Vagina (tissue), 2 donors: ENCODE measurements at places on chromosomes 16 and 17.

GRCh38 chr16:81765111-81765919 is 13.8 kb upstream of the PLCG2 start:
- DNase-seq, result no peak

- DNase-seq, result no peak
These were observed 373.0 kb upstream of the DYNLRB2 start for GRCh38 chr16:80167657-80168390.

DNA sequence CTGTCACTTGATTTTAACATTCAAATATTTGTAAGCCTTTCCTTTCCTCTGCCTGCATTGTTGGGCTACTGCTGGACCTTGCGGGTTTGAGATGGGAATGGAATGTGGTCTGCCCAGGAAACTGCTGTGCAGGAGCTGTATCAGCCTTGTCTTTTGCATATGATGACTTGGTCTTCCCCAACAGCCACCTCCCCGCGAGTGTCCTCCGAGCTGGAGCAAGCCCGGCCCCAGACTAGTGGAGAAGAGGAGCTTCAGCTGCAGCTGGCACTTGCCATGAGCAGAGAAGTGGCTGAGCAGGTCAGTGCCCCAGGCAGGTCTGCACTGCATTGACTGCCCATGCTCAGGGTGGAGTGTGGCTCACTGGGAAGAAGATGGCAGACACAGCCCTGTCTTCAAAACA is 52.8 kb downstream of the B9D1 start:
- no peak for DNase-seq

DNA sequence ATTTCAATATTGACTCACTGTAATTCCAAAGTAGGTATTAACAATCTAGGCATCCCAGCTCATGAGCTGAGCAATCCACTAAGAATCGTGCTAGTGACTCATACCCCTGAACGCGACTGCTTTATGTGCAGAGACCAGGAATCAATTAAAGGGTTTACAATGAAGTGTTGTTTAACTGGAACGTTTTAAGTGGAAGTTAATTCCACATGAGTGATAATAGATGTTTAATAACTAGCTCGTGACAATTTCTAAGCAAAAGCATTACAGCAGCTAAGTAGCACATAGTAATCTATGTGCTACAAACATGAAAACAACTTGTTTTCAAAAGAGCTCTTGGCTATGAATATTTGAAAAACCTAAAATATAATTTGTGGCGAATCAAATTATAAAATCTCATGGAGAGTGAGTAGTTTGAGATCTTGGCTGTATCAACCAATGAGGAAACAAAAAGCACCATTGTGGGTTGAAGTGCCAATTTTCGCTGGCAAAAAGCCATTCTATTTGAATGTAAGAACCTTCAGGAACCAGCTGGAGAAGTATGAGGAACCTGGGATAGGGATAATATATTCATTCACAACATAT is 9.4 kb downstream of the GJC1 start:
- DNase-seq, result no peak

DNA sequence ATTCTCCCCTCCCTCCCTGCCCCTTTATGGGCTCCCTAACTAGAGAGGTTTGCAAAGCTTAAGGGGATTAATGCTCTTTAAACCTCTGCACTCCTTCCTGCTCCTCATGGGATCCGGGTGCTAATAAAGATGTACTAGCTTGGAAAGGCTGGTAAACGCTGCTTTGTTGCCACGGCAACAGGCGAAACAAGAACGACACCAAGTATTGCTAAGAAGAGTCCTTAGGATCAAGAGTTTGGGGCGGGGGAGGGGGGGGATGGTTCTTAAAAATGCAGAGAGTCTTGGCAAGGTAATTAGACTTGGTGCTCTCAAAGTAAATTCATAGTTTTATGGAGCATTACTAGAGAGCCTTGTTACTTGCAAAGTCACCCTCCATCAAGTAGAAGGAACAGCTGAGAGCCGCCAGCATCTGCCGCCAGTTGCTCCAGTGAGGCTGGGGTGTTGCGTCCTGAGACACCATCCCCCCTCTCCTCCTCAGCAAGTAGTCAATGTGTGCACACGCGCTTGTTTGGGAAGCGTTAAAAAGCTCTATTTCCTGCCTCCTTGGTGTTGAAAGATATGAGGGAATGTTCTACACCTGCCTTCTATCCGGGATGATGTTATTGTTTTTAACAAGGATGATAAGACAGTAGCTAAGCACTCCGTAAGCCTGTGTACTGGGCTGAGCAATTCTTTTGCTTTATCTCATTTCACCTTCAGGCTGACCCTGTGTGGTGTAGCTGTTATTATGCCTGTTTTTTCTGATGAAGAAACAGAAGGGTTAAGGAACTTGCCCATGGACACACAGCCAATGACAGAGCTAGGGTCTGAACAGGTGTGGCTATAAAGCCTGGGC is 190.9 kb downstream of the CCDC182 start:
- no peak for DNase-seq

- no peak for DNase-seq
These were observed 806 bp downstream of the TBX21 start for GRCh38 chr17:47733674-47734410.

- no peak for DNase-seq
These were observed 145.7 kb upstream of the IRX3 start for GRCh38 chr16:54431997-54432896.

GRCh38 chr16:66801320-66802105 is at the start of gene TERB1:
Gene TERB1, minus strand, starts transcription at chr16:66801584. Its CDS starts 4,786 bp downstream, at chr16:66796798.
- DNase-seq, result no peak

DNA sequence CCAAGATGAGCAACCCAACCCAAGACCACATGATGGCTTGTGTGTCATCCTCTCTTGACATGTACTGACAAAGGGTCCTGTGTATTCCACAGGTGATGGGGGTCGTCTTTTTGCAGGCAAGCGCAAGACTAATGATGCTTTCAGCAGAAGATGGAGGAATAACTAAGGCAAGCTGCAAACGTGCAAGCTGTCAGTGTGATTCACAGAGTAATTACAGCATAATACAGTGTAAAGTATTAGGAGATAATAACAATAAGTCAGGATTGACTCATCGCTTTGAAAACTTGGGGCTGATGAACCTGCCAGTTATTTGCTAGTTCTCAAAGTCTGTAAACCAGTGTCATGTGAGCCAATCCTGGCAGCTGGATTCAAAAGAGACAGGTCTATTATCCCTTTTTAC is 41.6 kb upstream of the ASIC2 start:
- DNase-seq, result no peak

GRCh38 chr16:77946823-77947222 is 75.5 kb upstream of the CLEC3A start:
- DNase-seq, result no peak

- DNase-seq, result no peak
These were observed 29.8 kb downstream of the PRSS54 start for GRCh38 chr16:58264961-58265479.

DNA sequence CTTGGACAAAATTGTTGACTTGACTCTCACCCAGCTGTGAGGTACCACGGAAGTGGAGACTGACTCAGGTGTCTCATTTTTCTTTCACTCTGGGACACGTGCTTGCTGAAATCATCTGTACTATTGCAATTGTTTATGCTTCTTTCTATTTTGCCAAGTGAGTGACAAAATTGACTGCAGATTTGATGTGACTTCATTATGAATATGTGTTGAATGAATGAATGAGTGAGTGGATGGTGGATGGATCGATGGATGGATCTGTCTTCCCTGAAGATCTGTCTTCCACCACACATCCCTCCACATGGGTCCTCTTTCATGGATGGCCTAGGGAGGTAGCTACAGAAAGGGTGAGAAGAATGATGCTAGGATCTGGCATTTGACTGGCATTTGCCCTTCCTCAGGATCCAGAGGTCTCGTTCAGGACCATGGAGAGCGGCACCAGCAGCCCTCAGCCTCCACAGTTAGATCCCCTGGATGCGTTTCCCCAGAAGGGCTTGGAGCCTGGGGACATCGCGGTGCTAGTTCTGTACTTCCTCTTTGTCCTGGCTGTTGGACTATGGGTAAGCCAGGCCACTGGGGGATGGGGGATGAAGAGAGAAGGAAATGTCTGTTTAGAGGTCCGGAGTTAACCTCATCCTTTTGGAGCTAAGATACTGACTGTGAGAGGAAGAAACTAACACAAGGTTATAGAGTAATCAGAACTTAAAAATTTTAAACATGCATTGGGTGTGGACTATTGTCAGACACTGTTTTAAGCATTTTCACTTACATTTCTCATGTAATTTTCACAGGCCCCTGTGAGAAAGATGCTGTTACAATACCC is 12.7 kb downstream of the SLC5A11 start:
- DNase-seq, result no peak

- DNase-seq, result no peak
These were observed 11.4 kb downstream of the SLC7A6 start for GRCh38 chr16:68275611-68276191.

- DNase-seq, result peak; percentile 7
These were observed 24.4 kb downstream of the GLP2R start for GRCh38 chr17:9850151-9850550.

DNA sequence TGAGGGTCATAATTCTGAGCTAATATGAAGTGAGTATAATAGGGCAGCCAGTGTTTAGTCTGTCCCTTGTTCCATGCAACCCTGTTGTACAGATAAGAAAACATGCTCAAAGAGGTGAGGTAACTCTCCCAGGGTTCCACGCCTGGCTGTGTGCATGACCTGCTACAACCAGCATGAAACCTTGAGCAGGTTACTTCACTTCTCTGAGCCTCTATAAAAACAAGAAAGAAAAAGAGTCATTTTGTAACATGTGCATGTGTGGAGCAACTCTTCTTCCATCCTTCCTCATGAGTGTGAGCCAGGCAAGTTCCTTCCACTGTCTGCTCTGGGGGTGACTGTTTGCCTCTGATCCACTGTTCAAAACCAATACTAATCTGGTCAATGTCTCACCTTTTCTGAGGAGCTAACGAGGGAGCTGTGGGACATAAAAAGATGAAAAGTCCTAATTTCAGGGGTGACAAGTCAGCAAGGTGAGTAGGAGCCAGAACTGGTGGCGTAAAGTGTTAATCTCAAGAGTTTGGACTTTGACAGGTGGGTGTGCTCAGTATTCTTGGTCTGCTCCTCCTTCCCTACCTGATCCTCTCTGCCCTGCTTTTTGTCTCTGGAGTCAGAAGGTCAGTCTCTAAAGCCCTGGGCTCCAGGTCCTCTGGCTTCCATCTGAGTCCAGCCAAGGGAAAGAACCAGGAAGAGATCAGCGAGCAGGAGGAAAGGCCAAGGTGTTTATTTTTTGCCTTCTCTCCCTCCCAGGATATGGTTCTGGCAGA is 21.5 kb downstream of the GFOD2 start:
- DNase-seq, result no peak

DNA sequence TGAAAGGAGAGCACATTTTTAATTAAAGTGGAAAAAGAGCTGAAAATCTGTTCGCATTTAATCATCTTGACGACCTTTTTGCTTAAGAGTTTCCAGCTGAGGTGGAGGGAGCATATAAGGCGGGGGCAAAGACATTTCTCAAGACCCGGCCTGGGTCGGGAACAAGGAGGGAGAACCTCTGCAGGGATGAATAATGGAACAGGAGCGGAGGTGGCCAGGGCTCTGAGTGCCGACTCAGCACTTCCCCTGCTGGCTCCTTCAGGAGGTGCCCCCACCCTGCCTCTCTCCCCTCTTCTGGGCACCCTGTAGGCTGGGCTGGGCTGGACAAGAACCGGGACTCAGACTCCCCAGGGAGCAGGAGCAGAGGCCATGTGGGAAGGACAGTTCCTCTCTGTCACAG is 7.9 kb upstream of the NGFR start:
- no peak for DNase-seq

DNA sequence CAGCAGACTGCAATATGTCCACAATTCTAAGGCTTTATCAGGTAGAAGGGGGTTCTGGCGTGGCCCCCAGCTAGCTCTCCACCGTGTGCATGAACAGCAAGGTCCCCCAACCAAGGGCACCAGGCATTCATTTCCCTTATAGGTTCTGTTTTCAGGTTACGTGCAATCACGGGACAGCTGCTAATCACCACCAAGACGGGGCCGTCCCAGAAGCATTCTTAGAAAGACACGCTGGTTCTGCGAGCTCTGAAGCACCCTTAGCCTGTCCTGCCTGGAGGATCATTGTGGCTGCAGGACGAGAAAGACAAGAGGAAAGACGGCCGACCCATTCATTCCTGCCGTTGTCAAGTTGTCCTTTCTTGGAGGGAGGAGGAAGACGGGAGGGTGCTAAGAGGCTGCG is 302.9 kb downstream of the SOX9 start:
- no peak for DNase-seq

DNA sequence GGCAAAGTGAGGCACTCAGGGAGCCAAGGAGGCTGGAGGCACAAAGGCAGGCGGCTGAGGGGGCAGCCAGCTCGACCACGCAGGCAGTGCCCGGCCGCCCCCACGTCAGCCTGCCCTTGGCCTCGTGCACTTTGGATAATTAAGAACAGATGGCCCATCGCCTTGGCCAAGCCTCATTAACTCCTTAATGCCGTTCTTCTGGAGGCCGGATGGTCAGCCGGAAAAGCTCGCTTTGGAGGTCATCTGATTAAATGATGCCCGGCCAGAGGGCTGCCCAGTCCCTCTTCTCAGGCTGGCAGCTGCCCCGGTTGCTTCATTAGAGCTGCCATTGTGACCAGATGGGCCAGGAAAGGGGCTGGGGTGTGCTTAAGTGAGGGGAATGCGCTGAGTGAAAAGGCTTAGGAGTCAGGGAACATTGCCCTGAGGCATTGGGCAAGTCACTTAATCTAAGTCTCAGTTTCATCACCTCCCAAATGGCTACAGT is 364.0 kb downstream of the NPIPA8 start:
- DNase-seq, result no peak

DNA sequence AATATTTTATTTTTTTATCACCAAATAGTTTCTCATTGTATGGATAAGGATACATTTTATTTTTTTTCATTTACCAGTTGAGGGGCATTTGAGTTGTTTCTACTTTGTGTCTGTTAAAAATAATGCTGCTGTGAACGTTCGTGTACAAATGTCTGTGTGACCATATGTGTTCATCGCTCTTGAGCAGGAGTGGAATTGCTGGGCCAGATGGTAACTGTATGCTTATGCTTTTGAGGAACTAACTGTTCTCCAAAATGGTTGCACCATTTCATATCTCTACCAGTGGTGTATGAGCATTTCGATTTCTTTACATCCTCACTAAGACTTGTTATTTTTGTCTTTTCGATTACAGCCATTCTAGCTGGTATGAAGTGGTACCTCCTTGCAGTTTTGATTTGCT is 212.5 kb upstream of the N4BP1 start:
- no peak for DNase-seq

- no peak for DNase-seq
These were observed 301.6 kb upstream of the C16orf82 start for GRCh38 chr16:26765087-26765486.

DNA sequence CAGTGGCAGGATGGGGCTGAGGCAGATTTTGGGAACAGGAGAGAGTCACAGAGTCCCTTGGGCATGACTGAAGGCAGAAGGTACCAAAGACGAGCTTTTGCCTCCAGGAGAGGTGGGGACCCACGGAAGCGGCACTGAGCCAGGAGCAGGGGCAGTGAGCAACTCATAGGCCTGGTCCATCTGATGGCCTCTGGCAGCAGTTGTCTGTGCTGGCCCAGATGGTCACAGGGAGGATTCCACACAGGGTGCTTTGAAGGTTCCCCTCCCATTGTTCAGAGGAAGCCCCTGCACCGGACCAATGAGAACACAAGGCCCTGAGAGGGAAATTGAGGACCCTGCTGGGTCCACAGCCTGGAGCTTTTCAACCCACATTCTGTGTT is 360.3 kb upstream of the TNRC6C start:
- no peak for DNase-seq
